ENCODE measurements at places on chromosomes 7 and 10.
A peak's percentile ranks its signal among the peaks of the same experiment; 100 is the strongest.

DNA sequence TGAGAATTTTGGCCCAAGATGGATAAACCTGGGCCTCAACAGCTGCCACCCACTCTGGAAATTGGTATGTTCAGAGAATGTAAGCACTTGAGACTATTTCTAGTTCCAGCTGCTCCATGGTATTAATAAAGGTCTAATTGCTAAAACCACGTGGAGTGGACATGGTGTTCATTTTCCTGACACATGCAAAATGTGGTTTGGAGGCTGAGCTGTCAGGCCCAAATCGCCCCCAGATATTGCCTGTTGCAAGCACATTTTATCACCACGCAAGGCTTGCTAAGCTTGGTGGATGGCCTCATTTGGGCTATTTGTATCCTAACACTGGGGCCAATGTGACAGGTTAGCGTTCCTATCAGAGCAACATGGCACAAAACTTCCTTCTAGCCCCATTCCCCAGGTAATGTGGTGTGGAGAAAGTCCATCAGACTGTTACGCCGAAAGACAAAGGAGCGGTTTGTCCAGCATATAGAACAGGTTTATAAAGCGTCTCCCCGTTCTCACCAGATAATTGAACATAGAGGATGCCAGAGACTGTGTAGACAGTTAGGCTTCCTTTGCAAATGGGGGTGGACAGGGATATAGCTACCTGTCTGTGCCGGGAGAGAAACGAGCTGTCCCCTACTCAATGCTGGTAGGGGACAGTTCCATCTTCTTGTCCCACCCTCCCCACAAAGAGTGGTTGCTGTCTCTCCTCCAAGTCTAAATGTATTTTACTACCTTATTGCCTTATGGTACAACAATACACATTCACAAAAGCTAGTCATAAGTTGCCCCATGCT, 78.0 kb upstream of the ANKRD1 start:
- no peak for DNase-seq

GRCh38 chr7:112414855-112415490, 35.3 kb upstream of the IFRD1 start:
- DNase-seq = no peak

GRCh38 chr7:92831716-92832533, 4.4 kb downstream of the CDK6 start:
- DNase-seq = peak; percentile 86

- DNase-seq = no peak
Measured at GRCh38 chr10:112360308-112361270, 13.3 kb upstream of the ACSL5 start.

- DNase-seq = no peak
Measured at GRCh38 chr10:25804505-25804904, 129.5 kb upstream of the MYO3A start.

DNA sequence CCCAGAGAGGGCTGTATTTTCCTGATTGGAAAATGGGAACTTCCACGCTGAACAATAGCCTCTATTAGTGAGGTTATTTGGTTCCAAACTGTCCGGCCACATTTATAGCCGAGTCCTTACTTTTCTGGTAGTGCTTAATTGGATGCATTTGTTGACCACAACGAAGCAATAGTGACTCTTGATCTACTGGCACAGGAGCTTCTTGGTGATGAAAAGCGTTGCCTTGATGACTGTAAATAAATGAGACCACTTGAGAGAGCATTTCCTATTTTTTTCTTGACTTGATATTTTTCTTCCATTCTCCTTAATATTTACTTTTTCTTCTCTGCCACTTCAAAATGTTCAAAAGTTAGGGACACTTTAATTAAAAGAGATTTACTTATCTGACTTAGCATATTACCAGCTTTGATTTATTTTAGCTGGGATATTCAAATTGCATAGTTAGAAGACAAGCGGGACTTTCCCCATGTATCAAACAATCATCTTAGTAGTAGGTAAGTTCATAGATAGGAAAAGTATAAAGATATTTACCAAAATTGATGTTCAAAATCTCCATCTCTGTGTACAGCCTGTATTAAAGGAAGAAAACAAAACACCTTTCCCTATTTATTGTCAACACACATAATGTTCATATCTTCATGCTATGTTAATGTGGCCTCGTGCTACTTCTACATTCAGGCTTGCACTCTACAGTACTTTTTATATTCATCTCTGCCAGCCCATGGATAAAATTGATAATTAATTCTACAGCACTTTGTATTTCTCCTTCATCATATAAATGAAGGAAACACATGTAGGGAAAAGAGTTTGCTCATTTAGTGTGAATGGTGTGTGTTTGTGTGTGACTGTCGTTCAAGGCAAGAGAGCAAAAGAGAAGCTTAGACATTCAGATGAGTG, 5.1 kb upstream of the SP8 start:
- DNase-seq = no peak

GRCh38 chr7:18086165-18087025, 58.7 kb upstream of the PRPS1L1 start:
- DNase-seq = no peak

- no peak for DNase-seq
Measured at GRCh38 chr10:100293066-100293465, 6.6 kb upstream of the BLOC1S2 start.

- no peak for DNase-seq
Measured at GRCh38 chr7:732094-732541, 5.0 kb upstream of the PRKAR1B start.

GRCh38 chr10:124983321-124983720, 41.4 kb downstream of the ZRANB1 start:
- no peak for DNase-seq

DNA sequence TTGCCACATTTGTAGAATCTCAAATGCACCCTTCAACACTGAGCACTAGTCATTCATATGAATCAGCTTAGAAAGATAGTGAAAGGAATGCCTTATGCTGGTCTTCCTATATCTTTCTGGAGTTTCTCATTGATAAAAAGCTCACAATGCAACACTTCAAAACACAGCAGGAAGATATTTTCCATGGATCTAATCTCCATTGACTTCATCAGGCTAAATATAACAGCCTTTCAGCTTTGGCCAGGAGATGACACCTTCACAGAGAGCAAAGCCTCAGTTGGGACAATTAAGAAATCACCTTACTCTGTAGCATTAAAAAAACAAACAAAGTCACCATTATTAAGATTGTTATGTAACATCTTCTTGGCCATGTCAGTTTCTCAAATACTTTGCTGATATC, 6.7 kb downstream of the NRP1 start:
- DNase-seq = no peak

GRCh38 chr7:82163586-82163985, 280.0 kb downstream of the CACNA2D1 start:
- no peak for DNase-seq

DNA sequence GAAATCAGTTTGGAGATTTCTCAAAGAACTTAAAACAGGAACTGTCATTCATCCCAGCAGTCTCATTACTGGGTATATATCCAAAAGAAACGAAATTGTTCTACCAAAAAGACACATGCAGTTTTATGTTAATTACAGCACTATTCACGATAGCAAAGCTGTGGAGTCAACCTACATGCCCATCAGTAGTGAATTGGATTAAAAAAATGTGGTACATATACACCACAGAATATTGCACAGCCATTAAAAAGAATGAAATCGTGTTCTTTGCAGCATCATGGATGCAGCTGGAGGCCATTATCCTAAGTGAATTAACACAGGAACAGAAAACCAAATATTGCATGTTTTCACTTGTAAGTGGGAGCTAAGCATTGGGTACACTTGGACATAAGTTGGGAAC, 158.9 kb downstream of the CDK14 start:
- DNase-seq = no peak
